ENCODE measurements at places on chromosomes 3 and 15.

DNA sequence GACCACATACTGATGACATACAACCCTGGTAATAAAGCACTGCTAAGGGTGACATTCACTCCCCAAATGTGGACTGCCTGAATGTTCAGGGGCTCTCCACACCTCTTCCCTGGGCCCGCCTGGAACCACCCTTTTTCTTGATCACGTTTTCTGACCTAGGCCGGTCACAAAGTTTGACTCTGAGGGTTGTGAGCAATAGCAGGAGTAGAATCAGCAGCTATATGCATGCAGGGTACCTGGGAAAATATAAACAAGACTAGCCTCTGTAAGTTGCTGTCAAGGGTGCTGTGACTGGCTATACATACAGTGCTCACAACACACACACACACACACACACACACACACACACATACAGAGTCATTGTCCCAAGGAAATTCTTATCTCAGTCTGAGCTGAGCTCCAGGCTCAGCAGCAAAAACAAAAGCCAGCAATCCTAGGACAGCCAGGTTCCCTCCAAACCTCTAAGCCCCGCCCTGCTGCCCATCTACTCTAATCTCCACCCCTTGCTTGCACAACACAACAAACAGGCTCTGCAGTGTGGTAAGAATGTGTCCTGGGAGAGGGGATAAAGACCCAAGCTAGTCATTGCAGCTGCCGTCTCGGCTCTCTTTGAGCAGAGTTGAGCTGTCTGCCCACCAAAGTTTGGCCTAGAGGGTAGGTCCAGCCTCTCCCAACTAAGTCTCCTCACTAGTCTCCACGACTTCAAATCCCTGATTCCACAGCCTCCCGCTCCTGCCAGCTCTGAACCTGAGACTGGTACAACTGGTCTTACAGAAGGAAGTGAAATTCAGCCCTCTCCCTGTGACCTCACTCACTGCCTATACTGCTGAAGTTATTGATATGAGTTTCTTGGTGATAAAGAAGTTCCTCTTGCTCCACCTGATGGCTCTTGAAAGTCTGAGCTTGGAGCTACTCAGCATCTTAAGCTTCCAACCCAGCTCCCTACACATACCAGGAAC is 2.2 kb downstream of the BMF start:
- DNase-seq: no peak

- DNase-seq: no peak
These were observed 64.3 kb upstream of the GATM start for GRCh38 chr15:45442507-45443135.

DNA sequence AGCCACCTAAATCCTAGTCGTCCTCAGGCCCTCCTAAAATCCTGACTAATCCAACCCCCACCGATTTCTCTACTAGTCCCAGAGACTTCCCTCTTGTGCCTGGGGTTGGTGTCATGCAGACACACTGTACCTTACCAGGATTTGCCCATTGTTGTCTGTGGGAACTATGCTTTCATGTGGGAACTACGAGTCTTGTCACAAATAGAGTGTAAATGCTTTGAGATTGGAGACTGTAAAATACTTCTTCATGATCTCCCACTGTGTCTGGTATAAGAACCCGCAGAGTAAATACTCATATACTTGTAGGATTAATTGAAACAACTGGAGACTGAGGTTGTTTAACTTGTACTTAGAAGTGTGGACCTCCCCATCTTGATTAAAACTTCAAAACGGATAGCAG is 11.2 kb downstream of the B3GNT5 start:
- no peak for DNase-seq

- no peak for DNase-seq
These were observed 455.2 kb upstream of the ARPP21 start for GRCh38 chr3:35183927-35184675.

DNA sequence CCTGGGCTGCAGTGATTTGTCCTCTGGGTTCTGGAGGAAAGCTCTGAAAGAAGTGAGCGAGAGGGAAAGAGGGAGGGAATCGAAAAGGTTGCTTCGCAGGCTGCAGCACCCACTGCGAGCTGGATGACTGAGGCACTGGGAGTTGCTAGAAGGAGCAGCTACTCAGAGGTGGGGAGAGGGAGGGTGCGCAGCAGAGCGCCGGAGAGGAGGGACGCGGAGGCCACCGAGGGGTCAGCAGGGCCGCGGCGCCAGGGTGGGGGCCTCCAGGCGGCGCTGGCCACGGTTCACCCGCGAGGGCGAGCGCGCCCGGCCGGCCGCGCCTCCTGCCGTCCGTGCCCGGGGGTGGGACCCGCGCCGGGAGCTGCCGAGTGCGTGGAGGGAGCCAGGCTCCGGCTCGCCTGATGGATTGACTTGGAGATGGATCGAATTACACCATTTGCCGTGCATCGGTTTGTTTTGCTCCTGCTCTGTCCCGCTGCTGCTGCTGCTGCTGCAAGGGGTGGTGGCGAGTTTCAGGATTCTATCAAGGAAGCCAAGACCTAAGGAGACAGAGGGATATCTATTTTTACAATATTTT is at the start of gene SEMA6D:
TSS of gene SEMA6D (plus strand) at position 470 of the 577 bp plus-strand sequence. CDS start 42,294 bp downstream, outside the sequence.
- DNase-seq: no peak

DNA sequence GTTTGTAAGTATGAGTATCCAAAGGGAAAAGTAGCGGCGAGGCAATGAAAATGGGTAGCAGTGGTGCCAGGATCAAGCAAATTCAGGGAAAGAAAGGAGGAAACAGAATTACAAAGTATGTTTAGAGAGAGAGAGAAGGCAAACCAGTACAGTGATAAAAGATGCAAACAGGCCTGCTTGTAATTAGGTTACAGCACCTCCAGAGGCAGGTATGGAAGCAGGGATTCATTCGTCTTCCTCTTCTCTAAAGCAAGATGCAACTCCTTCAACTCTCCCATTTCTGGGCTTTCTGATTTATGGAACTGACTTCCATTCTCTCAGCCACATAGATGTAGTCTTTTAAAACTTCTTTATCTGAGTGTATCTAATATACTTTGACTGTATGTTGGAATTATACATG is 68.0 kb downstream of the CRYBG3 start:
- DNase-seq: no peak

DNA sequence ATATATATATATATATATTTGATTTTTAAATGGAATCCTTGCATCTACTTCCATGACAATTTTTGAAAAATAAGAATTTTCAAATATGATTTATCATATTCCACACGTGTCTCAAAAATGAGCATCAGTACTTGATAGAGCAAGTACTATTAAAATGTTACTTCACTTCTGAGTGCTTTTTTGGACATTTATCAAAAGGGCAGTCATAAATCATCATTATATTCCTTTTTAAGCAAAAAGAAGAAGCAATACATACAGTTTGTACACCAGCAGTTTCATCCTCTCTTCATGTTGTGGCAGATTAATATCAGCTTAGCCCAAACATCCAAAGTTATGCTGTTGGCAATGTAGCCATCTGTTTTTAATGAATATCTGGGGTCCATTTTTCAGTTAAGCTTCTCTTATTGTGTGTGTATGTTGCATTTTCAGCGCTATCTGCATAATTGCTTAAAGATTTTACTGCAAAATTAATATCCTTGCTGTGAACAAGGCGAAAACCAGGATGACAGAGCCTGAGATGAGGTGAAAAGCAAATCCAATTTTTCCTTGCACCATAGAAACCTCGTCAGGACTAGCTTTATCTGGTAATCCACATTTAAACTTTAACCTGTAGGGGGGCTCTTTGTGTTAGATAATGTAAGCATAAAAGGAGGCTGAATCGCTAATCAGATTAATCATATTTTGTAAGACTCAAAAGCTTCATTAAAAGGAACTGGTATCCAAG is 604.9 kb upstream of the AGTR1 start:
- DNase-seq: no peak

DNA sequence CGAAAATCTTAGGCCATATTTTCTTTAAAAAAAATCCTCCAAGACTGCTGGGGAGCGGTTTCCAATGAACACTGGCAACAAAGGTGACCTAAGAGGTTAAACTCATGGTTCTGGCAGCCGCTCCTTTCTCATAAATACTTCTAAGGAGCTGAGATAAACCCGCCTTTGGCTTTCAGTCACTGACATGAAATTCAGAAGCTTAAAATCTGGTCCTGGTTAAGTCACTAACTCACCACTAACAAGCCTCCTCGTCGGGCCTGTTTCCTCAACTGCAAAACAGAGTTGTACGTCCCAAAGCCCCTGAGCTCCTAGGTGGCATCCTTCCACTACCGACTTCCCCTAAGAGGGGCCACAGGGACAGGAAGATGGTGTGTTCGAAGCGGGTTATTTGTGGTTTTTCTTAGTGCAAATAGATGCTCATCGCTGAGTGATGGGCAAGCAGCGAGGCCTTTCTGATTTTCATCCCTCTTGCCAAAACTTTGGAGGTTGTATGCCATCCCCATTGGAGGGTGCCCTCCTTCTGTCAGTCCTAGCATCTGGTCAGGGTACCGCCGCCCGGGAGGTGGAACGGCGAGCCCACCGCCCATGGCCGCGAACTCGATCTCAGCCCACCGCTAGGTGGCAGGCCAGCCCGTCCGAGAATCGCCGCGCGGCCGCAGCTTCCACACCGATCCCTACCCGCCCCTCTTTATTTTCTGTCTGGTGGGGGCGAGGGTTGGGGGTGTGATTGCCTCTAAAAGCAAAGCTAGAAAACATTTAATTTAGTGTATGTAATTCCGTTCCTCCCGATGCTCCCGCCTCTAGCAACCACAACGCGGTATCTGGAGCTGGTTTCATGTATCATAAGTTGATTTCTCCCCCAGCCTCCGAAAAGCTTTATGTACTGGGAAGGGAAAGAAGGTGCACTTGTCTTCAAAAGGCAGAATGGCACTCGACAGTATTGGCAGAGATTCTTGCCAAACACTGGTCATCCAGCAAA is 4.6 kb downstream of the BCL6 start:
- DNase-seq: no peak

- no peak for DNase-seq
These were observed 15.1 kb upstream of the BLM start for GRCh38 chr15:90701880-90702630.

DNA sequence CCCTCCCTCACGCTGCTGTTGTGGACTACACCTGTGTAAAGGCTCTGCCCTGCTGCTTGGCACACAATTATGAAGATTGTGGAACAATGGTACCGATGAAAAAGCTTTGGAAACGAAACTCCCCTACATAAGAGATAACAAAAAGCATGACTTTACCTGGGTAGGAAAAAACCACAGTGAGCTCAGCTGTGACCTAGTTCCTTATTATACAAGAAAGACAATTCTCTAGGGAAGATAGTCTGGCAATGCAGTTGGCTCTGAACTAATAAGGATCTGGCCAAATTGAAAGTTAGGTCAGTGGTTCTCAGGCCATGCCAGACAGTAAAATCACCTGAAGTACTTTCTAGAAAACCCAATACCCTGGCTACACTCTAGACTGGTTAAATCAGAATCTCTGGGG is 16.1 kb downstream of the CLEC3B start:
- DNase-seq: no peak

DNA sequence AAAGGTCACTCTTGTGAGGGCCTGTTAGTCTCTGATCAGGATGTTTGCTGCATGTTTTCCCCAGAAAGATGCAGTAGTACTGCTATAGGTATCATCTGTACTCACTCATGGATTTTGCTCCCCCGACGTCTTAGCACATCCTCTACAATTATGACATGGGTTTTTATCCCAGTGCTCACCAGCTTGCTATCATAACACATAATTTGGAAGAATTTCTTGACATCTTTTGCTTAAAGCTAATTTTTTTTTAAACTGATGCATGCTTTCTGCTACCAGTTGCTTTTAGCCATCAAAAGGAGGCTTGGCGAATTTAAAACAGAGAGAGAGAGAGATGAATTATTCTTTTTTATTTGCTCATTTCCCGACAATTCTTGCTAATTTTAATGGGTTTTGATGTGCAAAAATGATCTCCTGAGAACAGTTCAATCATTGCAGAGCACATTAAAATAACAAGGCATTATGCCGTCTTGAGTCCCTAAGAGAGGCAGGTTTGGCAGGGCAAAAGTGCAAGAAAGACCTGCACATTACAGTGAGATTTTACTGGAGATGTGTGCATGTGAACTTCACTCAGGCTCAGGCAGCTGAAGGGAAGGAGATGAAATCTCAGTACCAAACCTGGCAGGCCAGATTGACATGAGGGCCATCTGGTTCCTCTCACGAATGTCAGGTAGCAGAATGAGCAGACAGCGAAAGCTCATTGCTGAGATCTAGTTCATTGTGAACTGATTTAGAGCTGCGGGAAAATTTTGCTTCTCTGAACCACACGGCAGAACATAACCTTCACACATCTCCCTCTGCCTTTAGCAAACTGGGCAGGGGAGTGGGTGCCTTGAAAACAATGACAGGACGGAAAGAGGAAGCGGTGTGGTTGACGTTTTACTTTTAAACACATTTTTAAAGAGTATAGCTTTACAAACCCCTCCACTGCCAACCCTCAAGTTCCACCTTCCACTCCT is 25.9 kb upstream of the GOLGA8B start:
- no peak for DNase-seq

GRCh38 chr15:57920911-57921310 is 144.6 kb downstream of the ALDH1A2 start:
- DNase-seq: no peak

DNA sequence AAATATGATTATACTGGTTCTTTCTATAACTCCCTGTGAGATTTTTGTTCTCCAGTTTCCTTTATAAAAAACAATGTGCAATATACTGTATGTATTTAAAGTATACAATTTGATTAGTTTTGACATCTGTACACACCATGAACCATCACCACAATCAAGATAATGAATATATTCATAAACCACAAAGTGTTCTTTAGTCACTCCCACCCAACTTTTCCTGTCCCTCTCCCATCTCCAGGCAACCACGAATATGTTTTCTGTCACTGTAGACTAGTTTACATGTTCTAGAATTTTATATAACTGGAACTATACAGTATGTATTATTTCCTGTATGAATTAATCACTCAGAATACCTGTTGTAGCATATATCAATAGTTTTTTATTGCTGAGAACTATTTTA is 177.0 kb upstream of the MBNL1 start:
- DNase-seq: no peak

DNA sequence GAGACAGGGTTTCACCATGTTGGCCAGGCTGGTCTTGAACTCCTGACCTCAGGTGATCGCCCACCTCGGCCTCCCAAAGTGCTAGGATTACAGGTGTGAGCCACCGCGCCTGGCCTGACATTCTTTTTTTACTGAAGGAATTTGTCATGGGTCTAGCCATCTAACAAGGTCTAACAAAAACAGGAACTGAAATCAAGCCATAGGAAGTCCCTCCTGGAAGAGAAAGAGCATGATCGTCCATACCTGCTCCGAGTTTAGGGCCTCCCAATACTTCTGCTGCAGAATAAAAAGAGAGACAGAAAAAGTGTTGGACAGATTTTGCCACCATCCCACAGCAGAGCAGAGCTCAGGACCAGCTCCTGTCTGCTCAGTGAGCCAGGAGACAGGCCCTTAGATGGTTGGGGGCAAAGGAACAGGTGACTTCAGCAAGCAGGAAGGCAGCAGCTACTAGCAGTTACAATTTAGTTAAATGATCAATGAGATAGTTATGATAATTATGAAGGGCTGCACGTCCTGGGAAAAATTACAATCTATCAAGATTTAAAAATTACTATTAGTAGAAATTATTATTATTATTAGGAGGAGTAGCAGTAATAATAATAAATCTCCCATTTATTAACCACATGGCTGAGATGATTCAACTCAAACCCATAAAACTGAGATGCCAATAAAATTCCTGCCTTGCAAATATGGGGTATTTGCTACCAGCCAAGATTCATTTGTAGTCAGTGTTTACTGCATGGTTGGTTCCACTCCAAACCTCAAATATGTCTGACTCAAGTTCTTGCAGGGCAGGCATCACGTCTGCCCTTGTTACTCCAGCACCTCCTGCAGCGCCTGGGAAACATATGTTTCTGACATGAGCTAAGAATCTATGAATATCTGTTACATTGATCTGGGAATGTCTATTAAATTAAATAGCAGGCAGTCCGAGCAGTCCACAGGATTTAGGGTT is 40.1 kb downstream of the TMEM44 start:
- DNase-seq: no peak
